ENCODE measurements at places on chromosomes 12 and 14.
A peak's percentile ranks its signal among the peaks of the same experiment; 100 is the strongest.

DNA sequence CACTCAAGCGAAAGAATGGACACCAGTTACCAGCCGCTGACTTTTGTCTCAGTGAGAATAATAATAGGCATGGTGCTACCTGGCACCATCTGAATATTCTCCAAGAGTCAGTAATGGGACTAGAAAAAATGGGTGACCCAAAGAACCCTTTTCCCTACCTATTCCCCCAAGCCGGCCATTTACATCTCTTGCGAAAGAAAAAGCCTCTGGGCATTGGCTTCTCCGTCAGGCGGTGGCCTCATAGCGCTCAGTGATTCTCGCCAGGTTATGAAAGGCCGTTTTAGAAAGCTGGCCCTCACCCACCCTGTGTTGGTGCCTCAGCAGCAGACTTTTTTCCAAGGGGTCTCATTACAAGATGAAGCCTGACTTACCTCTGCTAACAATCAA lies 523 bp upstream of the SLC6A15 start:
- peak; percentile 21 for DNase-seq

GRCh38 chr12:45348311-45348710 lies 132.4 kb downstream of the ANO6 start:
- no peak for DNase-seq

DNA sequence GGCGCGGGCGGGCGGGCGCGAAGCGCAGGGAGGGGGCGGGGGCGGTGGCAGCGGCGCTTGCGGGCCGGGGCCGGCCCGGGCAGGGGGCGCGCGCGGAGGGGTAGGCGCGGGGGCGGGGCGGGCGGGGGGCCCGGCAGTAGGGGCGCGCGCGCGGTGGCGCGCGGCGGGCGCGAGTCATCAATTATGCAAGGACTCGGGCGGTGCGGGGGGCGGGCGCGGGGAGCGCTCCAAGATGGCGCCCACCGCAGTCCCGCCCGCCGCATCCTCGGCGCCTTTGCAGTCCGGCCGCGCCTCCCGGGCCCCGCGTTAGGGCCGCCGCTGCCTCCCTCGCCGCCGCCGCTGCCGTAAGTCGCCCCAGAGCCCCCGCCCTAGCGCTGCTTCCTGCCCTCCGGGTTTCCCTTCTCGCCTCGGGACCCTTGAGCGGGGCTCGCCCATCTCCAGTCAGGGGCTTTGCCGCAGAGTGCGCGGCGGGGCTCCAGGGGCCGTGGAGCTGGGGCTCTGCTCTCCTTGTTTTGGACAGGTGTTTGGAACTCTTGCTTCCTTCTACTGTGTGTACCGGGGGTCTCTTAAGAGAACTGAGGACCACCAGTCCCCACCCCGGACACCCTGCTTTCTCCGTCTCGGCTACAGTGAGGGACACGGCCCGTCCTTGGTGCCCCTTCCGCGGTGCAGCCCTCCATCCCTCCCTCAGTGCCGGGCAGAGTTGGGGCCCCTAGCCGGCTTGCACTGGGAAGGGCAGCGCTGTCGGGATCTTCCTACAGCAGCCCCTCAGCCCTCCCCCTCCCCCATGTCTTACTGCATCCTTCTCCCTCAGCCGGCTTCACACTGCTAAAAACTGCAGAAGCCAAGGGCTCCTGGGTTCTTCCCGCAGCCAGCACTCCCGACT lies at the start of gene SCN8A:
SCN8A (plus strand) TSS at position 218 of the 886 bp plus-strand sequence. CDS start 71,585 bp downstream, outside the sequence.
- DNase-seq = no peak

DNA sequence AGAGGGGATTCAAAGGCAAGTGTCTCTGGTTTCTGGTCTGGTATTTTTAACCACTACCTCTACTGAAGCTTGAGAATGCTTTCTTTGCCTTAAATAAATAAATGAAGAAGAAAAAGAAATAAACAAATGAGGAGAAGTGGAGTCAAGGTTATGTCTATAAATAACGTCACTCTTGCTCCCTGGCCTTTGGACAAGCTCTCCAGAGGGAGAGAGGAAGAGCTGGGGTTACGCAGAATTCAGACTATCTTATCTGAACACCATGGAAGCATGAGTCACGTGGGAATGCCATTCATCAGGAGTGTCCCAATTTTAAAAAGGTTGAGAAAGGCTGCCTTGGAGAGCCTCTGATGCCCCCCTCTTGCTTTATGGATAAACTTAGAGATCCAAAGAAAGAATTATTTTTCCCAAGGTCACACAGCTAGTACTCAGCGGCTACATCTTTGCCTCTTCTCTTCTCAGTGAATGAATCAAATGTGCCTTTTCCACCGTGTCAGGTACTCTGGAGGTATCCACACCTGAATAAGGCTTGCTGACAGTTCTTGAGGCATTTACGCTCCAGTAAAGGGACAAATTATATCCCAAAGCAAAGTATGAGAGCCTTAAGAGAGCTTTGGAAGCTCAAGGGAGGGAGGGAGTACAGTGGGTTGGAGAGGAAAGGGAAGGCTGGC lies 12.9 kb upstream of the MSI1 start:
- peak; percentile 10 for DNase-seq

GRCh38 chr12:84701041-84701440 lies 211.6 kb downstream of the SLC6A15 start:
- no peak for DNase-seq

DNA sequence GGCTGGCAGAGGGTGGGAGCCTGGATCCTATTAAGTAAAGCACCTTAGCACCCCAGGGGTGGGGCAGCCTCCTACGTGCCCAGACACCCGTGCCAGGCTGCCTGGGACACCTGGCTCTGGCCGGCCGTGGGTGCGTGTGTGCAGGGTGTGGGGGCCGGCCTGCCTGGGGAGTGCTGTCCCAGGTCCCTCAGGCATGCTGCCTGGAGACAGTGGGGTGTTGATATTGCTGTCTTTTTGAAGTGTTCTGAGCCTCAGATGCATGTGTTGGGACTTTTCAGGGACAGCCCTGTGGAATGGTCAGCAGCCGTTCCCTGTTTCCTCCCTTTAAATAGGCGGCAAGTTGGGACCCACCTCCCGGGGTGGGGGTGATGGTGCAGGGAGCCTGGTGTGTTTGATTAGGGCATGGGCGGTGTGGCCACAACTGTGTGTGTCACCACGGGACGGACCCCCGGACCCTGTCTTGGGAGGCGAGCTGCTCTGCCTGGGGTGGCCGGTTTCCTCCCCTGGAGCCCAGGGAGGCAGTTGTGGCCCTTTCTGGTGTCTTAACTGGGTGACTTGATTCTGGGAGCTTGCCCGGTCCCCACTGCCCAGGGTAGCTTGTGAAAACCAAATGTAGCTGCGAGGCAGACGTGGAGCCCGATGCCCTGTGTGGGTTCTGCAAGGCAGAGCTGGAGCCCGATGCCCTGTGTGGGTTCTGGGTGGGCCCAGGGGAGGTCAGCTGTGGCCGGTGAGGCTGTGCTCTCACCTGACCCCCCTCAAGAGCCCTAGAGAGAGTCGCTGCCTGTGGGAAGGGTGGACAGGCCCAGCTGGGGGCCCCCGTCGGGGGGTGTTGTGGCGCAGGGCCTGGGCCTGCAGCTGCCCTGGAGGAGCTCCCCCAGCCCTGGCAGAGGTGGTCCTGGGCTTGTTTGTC lies 8.2 kb downstream of the ULK1 start:
- peak; percentile 31 for DNase-seq

DNA sequence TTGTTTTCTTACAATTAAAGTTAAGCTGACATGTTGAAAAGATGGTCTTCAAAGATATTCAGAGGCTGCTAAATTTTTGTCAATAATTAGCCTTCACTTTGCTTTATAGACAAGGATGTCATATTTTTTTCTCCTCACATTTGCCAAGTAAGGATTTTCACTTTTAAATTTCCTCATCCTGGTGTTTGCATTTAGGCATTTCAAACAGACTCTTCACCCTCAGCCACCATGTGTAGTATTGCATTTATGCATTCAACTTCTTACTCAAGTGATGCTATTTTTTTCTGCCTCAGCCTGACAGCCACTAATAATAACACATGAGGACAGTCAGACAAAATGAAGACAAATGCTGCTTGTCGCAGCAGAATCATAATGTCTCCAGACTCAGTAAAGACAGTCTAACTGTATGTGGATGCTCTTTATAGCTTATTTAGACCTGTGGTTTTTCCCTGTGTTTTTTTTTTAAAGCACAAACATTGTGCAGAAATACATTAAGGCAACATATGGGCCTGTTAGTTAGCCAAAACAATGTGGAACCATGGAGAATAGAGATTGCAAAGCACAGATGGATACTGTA lies 481.5 kb downstream of the NPAS3 start:
- DNase-seq = no peak

GRCh38 chr12:69738351-69739286 lies at the start of gene RAB3IP:
Gene RAB3IP (plus strand): TSS chr12:69738860. CDS start chr12:69755409, 16,549 bp downstream.
- peak; percentile 57 for DNase-seq

DNA sequence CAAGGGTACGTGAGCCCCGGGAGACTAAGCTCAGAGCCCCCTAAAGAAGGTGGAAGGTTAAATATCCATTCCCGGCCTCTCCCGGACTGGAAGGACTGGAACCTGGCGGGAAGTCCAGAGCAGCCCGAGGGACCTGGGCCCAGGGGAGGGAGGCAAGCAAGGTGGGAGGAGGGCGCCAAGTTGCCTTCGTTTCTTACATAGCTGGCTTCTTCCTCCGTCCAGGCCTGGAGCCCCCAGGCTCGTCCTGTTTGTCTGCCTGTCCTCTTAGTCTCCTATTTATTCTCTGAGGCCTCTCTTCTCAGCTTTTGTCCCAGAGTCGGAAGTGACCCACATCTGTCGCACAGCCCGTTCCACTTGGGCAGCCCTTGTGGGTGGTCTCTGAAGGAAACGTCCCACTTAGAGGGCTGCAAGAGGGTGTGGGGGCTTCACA lies 745 bp downstream of the PCK2 start:
- no peak for DNase-seq

DNA sequence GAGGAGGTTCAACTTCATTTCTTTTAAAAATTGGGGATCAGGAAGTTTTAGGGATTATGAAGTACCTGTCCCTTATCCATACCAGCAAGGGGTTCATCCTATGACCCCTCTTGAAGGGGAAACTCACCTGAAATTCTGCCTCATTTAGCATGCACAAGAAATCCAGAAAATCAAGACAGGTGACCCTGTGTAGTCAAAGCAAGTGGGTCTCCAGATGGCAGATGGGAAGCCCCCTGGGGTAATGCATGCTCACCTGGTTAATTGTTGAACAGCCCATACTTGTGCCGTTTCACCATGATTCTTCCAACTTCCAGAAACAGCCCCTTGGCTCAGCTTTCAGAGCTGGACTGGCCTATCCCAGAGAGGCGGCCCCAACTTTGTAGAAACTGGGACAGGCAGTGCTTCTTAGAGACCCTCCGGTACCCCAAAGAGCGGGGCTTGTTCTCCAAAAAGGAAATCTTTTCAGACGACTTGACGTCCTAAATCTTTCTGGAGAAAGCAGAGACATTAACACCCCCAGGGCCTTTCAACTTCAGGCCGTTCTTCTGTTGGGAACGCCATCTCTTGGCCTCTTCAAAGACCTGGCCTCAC lies 66.3 kb upstream of the ESRRB start:
- no peak for DNase-seq

- DNase-seq = peak; percentile 45
Measured at GRCh38 chr14:32709027-32709426, 229.7 kb upstream of the NPAS3 start.

GRCh38 chr14:52917735-52918134 lies 33.1 kb downstream of the FERMT2 start:
- DNase-seq = no peak

DNA sequence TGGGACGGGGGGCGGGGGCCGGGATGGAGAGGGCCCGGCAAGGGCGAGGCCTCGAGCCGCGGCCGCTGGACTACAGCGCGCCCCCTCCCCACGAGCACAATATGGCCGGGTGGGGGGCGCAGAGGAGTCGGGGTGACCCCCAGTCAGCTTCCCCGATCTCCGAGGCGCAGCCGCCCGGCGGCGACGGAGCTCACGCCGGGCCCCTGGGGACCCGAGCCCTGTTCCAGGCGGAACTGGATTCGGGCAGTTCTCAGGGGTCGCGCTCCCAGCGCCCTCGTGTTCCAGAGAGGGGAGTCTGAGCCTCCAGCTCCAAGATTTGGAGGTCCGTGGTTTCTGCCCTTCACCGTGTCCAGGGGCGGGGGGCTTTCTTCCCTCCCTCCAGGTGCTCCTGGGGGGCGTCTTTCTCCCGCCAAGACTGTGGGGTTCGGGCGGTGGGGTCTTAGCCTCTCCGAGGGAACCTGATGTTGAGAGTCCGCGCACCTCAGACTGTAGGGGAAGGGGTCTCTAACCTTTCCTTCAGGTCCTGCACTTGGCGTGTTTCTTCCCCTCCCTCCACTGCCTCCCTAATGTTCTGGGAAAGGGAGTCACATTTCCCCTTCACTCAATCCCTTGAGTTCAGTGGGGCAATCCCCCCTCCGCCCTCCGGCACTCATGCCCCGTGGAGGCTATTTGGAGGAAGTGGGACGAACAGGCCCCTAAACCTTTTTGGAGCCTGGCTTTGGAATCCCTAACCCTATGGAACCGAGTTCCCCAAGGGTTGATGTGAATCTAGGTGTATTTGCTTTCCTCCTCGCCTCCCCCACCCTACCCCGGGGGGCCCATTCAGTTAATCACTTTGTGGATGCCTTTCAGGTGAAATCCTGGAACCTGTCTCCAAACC lies 584 bp downstream of the ACVR1B start:
- DNase-seq = no peak

- DNase-seq = no peak
Measured at GRCh38 chr14:32813401-32813800, 125.3 kb upstream of the NPAS3 start.

GRCh38 chr14:21528381-21529348 lies 2.5 kb upstream of the SALL2 start:
- DNase-seq = no peak

DNA sequence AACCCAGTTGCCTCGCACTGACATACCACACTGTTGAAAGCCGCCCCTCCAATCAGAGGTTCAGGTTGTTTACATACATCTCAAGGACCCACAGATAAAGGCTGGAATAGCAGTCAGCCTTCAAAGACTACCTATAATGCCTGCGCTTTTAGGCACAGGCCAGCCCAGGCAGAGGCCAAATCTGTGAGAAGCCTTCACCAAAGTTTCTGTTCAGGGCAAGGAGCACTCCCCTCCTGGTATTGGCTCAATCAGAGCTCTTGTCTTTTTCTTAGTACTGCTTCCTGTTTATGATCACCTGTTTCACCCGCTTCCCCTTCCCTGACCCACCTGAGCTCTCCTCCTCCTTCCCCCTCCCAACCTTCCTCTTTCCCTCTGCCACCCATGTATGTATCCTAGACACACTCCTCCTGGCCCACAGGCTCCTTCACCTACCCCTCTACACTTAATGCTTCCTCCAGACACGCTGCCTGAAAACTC lies 34.8 kb downstream of the DUSP16 start:
- no peak for DNase-seq

DNA sequence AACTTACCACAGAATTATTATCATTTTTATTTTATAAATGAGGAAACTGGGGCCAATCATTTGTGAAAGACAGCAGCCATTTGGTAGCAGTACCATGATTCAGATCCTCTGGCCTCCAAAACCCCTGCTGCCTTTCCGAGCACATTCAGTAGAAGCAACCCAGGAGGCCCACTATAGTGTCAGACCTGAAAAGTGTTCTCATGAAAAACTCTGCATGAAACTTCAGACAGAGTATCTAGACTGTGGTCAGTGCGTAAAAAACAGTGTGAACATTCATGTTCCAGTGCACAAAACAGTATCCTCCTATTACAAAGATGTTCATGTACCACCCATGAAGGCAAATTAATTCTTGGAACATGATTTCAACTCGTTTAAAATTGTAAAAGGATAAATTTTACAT lies 112.0 kb downstream of the EPS8 start:
- DNase-seq = no peak

GRCh38 chr14:45123271-45123670 lies 11.0 kb downstream of the FKBP3 start:
- no peak for DNase-seq

- DNase-seq = no peak
Measured at GRCh38 chr14:80624581-80624980, 317.0 kb downstream of the CEP128 start.

GRCh38 chr12:2274733-2275132 lies 221.9 kb downstream of the CACNA1C start:
- no peak for DNase-seq

GRCh38 chr14:25080682-25081081 lies 30.7 kb upstream of the STXBP6 start:
- no peak for DNase-seq
